ENCODE measurements at places on chromosomes 13 and 19.

- DNase-seq: no peak
These were observed 161.6 kb downstream of the NDFIP2 start for GRCh38 chr13:79642596-79642995.

- peak; percentile 47 for DNase-seq
These were observed 1074.3 kb upstream of the PCDH9 start for GRCh38 chr13:68304286-68304893.

- no peak for DNase-seq
These were observed 260.9 kb downstream of the MTUS2 start for GRCh38 chr13:29081036-29081435.

DNA sequence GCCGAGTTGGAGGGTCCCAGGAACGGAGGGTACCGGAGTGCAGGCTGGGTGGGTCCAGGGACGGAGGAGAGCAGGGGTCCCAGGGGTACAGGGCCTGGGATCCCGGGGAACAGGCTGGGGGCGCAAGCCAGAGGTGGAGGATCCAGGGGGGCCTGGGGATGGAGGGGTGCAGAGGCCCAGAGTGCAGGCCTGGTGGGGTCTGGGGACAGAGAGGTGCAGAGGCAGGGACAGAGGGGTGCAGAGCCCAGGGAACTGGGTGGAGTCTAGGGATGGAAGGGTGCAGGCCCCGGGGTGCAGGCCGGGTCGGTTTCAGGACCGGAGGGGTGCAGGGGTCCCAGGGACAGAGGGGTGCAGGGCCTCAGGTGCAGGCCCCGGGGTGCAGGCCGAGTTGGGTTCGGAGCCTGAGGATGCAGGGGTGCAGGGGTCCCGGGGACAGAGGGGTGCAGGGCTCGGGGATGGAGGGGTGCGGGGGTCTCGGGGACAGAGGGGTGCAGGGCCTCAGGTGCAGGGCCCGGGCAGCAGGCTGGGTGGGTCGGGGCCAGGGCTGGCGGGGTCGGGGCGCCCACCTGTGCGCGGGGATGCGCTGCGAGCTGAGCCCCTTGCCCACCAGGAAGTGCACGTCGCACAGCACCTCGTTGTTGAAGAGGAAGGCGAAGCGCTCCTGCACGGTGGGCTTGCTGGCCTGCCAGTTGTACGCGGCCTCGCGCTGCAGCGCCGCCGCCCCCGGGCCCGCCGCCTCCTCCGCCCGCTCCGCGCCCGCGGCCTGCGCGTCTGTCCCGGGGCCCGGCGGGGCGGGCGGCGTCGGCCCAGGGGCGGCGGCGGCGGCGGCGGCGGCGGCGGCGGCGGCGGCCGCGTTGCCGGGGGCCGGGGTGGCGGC is 545 bp downstream of the BTBD2 start:
- no peak for DNase-seq

DNA sequence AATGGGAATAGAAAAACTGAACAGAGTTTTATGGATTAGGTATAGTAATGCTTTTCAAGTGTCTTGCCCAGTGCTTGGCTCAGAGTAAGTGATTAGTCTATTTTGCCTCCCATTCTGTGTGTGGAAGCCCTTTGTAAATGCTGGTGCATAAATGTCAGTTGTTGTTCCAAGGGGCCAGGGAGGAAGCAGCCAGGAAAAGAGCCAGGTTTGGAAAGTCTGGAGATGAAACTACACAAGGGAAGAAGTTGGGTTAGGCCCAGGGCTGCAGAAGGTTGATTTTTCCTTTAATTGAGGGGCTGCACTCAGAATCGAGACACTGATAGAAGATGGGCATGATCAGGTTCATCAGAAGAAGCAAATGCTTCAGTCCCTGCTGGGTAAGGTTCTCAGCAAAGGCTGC is 484.0 kb downstream of the OLFM4 start:
- no peak for DNase-seq

DNA sequence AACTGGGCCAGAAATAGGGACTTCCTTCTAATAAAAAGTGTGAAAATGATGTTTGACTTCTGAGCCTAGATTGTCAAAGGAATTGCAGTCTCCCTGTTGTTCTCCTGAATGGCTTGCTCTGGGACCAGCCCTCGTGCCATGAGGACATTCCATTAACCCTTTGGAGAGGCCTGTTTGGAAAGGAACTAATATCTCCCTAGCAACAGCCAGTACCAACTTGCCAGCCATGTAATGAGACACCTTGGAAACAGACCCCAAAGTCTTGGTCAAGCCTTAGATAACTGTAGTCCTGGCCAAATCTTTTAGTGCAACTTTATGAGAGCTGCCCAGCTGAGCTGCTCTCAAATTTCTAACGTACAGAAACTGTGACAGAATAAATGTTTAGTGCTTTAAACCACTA is 8.2 kb upstream of the SIAH3 start:
- no peak for DNase-seq

- DNase-seq: no peak
These were observed 1.5 kb upstream of the RGCC start for GRCh38 chr13:41455725-41456419.

GRCh38 chr19:28456708-28457320 is 756.1 kb downstream of the UQCRFS1 start:
- no peak for DNase-seq

DNA sequence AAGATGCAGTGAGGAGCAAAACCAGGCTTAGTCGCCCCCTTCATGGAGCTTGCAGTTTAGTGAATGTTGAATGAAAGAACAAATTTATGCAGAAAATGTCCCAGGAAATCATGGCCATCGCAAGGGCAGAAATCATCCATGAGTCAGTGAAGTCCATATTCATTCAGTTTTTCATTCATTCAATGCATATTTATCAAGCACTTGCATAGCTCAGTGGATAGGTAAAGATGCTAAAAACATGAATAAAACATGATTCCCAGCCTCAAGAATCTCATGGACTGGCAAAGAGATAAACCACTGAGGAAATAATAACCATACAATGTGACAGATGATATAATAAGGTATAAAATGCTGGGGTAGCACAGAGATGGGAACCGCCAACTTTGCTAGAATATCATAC is 58.8 kb downstream of the HSPH1 start:
- DNase-seq: no peak

GRCh38 chr19:2089727-2090053 is 6.4 kb downstream of the MOB3A start:
- no peak for DNase-seq

- DNase-seq: no peak
These were observed 88.6 kb downstream of the DPF1 start for GRCh38 chr19:38135150-38135998.

DNA sequence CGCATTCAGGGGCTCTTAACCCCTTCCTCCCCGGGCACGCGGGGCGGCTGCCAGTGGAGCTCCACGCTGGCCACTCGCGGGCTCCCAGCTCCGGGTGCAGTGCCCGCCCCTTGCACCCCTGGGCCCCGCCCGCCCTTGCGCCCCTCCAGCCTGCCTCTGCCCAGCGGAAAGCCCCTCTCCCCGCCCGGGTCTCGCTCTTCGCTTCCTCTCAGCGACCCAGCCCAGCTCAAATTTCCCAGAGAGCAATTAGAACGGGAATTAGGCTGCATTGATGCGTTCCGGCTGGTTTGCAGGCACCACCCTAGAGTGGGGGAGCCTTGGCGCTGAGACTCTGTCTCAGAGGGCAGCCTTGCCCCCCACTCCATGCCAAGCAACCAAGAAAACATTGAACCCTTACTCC is 1.8 kb upstream of the GSX1 start:
- DNase-seq: no peak

DNA sequence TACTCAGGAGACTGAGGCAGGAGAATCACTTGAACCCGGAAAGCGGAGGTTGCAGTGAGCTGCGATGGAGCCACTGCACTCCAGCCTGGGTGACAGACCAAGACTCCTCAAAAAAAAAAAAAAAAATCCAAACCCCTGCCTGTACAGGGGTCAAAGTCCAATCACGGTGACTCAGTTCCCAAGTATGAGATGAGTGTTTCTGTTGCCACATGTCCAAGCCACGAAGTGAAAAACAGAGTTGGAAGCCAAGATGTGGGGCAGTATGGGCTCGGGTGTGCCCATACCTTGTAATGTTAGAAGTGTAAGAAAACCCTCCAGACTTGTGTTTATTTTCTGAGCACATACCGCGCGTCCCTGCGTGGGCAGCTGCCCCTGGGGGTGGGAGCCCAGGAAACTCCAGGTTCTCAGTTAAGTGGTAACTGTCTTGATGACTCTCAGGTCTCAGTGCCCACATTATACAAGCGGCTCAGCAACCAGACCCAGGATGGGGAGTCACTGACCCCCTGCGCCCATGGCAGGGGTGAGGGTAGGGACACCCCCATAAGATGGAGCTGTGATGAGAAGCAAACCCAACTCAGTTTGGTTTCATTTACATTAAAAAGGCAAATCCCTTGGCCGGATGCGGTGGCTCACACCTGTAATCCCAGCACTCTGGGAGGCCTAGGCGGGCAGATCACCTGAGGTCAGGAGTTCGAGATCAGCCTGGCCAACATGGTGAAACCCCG is 1.2 kb upstream of the GPX4 start:
- peak; percentile 98 for DNase-seq

GRCh38 chr19:14433554-14434501 is 722 bp downstream of the PKN1 start:
- DNase-seq: no peak

- DNase-seq: no peak
These were observed 20.9 kb downstream of the UPF1 start for GRCh38 chr19:18852648-18853047.

- no peak for DNase-seq
These were observed 2.0 kb downstream of the TDRD3 start for GRCh38 chr13:60398907-60399589.

GRCh38 chr13:42014119-42014518 is 34.3 kb upstream of the DGKH start:
- DNase-seq: no peak

GRCh38 chr19:35292421-35293362 is 731 bp downstream of the MAG start:
- no peak for DNase-seq

- DNase-seq: peak; percentile 10
These were observed 109.5 kb downstream of the TBC1D4 start for GRCh38 chr13:75372517-75372916.

DNA sequence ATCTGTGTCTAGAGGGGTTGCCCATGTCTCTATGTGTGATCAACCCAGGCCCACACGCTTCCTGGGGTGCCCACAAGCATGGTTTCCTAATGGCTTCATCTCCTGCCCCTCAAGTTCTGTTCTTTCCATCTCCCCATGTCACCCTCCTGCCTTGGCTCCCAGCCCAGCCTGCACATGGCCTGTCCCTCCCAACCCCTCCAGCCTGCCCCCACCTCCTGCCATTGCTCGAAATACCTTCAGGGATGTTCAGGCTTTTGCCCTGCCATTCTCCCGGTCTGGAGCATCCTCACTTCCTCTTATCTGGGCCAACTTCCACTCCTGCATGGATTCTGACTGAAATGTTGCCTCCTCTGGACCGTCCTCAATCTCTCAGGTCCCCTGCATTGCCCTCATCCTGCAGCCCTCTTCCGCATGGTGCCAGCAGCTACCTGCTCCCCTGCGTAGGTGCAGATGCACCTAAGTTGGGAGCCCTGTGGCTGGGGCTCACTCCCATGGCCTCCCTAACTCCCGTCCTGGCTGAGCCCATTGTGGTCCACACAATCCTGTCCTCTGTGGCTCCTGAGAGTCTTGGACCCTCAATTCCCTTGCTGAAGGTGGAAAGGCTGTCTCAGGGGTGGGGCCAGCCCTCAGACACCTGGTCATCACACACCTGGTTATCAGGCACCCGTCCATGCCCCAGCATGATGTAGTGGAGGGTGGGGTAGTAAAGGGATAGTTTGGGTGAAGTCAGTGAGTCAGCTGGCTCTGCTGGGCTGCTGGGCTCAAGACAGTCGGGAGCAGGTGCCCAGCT is 152.1 kb downstream of the URI1 start:
- no peak for DNase-seq

DNA sequence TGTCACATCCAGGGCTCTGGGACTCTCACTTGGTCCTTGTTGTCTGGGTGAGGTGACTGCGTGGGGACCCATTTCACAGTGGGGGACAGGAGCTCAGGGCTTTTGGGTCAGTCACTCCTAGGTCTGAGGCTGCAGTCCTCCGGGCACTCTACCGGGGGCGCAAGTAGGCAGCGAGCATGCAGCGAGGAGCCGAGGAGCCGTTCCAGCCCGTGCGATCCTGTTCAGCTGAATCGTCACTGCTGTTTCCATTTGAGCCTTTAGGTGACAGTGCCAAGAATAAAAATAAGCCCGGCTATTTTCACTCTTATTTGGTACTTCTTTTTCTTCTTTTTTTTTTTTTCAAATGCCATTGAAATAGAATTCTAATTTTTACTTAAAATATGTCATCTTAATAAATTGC is 126.5 kb downstream of the ZNF536 start:
- no peak for DNase-seq

GRCh38 chr13:114108894-114109293 is 23.5 kb downstream of the RASA3 start:
- no peak for DNase-seq

DNA sequence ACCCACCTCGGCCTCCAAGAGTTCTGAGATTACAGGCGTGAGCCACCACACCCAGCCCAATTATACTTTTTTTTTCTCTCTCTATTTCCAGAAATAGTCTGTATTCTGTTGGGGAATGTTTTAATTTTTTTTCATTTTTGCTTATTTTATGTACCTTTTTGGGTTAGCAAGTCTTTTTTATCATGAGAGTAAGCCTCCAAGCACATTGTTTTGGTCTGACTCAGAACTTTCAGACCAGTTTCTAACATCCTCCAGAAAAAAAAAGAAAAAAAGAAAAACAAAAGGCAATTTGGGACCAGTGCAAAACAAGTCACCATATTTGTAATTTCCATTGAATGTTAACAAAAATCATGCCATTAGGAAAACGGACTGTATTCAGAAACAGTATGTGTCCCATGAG is 1465.5 kb downstream of the SLITRK5 start:
- DNase-seq: no peak

DNA sequence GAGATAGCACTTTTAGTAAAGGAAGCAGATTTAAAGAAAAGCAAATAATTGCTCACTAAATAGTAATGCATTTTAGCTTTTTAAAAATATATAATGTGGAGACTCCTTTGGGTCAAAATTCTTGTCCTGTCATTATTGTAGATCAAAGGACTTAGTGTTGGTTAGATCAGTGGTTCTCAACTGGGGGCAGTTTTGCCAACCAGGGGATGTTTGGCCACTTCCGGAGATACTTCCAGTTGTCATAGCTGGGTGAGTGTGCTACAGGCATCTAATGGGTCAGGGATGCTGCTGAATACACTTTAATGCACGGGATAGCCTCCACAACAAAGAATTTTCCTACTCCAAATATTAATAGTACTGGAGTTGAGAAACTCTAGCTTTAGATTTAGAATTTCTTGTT is 126.8 kb downstream of the LMO7 start:
- DNase-seq: no peak

GRCh38 chr19:812747-813218 is 9.0 kb downstream of the PLPPR3 start:
- no peak for DNase-seq

Data from trophoblast cell (in vitro differentiated cells and primary cell).